ENCODE measurements at places on chromosomes 11 and 22.

GRCh38 chr11:57349491-57350274 lies 11.5 kb downstream of the P2RX3 start:
- no peak for DNase-seq

GRCh38 chr11:70871881-70872280 lies 380.5 kb downstream of the SHANK2 start:
- no peak for DNase-seq

- no peak for DNase-seq
Observed at GRCh38 chr11:93654226-93654625, 7.3 kb upstream of the CEP295 start.

- DNase-seq, result no peak
Observed at GRCh38 chr11:40268551-40268950, 1190.9 kb downstream of the LRRC4C start.

DNA sequence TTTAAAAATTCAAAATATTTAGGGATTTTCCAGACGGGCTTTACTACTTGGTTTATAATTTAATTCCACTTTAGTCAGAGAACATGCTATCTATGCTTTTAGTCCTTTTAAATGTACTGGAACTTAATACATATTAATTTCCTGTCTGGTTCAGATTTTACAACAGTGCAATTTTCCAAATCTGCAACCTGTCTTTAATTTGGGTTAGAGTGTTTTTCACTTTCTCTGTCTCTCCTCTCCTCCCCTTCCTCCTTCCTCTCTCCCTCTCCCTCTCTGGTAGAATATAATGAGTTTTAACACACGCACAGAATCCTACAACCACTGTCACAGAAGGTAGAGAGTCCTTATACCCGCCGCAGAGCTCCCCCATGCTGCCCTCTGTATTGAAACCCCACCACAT lies 950.7 kb downstream of the BRD1 start:
- DNase-seq, result no peak

DNA sequence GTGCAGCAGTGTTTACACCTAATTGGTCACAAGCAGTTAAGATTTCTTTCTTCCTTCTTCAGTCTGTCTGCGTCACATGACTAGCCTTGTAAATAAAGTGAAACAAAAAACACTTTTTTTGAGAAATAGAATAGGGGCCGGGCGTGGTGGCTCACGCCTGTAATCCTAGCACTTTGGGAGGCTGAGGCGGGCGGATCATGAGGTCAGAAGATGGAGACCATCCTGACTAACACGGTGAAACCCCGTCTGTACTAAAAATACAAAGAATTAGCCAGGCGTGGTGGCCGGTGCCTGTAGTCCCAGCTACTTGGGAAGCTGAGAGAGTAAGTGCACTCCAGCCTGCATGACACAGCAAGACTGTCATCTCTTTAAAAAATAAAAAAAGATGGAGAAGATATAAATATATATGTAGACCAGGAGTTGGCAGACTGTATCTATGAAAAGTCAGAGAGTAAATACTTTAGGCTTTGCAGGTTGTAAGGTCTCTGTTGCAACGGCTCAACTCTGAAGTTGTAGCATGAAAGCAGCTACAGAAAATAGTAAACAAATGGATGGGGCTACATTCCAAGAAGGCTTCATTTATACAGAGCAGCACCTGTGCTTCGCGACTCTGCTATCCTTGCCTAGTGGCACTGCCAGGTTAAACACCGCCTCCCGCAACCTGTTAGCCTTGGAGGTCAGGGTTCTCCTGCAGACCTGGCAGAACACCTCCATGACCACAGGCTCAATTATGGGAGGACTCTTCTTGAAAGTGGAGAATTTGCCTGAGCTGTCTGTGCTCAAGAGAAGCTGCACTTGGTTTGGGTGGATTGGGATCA lies 55.9 kb downstream of the PPP6R2 start:
- DNase-seq, result no peak

- no peak for DNase-seq
Observed at GRCh38 chr22:26527574-26528465, 15.5 kb upstream of the TFIP11 start.

DNA sequence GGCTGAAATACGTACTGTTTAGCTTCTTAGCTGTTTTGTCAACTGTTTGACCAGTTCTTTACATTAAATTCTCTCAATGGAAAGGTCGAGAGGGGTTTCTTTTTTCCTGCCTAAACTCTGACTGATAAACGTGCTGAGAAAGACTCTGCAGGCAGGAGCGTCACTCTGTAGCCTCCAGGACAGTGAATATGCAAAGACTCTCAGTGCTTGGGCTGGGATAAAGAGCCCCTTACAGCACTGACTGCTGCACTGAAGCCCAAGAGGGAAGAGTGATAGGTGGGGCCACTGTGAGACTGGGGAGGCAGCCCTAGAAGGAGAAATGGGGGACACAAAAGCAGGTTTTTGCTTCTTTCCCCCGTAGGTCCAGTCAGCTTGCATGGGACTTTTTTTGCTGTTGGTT lies 213.5 kb downstream of the TENM4 start:
- no peak for DNase-seq

DNA sequence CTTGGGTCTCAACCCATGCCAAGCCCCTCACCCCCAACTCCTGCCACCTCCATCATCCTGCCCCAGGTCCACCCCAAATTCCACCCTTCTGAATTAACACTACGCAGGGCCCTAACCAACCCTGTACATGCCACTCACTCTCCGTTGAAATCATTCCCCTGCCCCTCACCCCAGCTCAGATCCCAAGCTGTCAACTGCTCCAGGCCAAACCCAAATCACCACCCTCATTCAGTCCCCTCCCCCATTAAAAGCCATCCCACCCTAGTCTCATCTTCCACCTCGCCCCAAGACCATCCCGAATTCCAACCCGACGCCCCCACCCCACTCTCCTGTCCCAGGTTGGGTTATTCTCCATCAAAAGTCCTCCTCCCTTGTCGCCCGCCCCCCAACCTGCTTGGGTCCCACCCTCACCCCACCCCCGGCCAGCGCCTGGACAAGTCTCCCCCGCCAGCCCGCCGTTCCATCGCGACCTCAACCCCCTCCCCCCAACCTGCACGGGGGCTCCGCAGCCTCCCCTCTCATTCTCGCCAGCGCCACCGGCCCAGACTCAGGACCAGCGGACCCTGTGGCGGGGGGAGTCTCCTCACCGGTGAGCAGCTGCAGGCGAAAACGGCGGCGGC lies 466 bp downstream of the FAM168A start:
- DNase-seq, result no peak

GRCh38 chr22:35703861-35704584 lies 13.6 kb upstream of the APOL5 start:
- no peak for DNase-seq

GRCh38 chr11:72771507-72771906 lies 19.3 kb upstream of the ARAP1 start:
- no peak for DNase-seq

DNA sequence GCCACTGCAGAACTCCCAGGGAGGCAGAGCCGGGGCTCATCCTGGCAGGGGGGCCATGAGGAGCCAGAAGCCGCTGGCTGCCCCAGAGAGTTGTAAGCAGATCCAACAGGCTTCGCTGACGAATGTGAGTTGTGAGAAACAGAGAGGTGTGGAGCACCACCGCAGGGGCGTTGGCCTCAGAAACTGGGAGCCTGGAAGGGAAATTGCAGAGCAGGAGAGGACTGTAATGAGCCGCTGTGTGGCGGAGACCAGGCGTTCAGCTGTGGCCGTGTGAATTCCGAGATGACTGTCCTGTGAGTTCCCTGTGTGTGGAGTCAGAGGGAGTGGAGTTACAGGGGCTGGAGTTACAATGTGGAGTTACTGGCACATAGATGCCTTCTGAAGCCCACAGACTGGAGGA lies 27.7 kb upstream of the ETS1 start:
- no peak for DNase-seq

DNA sequence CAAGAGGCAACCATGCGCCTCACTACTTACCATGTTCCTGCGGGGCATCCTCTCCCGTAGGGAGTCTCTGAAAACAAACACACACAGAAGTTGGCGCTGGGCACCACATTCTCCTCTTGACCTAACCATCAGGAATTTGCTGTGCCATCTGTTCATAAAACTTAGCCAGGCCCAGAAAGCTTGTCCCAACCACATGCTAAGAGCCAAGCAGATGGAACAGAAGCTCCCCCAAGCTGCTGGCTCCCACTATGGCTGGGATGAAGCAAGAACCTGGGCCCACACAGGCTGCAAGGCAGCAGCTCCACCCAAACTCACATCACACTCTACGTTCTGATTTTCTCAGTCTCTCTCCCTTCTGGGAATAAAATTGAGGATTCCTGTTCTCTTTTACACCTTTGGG lies 17.4 kb downstream of the HPS4 start:
- DNase-seq, result no peak

DNA sequence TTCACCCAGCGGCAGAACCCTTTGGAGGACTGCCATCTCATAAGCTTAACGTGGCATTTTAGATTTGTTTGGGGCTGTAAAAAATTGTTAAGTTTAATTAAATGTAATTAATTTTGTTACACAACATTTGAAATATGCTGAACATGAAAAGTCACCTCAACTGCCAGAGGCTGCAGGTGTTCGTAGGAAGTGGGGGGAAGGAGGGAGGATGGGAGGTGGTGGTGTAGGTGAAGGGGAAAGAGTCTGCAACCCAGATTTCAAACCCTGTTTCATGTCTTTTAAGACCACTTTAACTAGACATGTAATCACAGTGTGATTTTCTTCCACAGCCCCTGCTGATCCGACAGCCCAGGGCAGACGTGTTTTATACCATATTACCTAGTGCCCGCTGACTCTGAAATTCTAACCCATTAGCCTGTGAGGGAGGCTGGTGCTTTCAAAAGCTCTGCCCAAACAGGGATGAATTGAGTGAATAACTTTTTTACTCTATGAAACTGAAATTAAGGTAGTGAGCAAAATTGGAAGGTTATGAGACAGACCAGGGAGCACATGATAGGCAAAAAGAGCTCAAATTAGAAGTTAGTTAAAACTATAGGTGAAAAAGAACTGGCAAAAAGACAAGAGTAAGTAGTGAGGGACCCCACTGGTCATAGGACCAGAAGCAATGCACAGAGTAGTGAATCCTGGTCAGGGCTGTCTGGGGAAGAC lies 279.8 kb downstream of the DDX10 start:
- no peak for DNase-seq

DNA sequence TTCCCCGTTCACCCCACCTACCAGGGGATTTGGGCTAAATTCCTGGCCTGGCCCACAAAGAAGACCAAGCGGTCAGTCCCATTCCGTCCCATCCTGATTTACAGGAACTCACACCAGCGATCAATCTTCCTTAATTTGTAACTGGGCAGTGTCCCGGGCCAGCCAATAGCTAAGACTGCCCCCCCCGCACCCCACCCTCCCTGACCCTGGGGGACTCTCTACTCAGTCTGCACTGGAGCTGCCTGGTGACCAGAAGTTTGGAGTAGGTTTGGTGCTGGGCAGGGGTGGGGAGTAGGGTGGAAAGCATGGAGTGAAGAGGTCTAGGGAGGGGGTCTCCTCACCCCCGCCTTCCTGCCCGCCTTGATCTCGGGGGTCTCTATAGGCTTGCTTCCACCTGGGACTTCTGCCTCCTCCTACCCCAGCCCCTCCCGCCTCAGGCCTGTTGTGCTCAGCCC lies at the start of gene SERPING1:
Gene SERPING1, plus strand, starts transcription at position 225 of the 455 bp plus-strand sequence. CDS start 586 bp downstream, outside the sequence.
- DNase-seq, result no peak

DNA sequence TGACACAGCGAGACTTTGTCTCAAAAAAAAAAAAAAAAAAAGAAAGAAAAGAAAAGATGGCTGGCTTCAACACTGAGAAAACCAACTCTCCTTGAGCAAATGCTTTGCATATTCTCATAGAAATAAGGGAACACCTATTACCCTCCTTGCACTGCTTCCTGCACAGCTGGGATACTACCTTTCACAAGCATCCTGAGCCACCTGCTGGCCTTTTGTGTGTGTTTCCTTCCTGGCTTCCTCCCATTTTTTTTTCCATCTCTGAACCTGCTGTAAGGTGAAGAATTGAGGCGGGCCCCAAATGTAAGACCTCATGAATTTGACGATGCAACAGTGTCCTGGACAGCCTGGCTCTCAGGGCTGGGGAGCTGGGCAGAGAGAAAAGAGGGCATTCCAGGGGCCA lies 1.9 kb upstream of the RFPL3 start:
- DNase-seq, result no peak

DNA sequence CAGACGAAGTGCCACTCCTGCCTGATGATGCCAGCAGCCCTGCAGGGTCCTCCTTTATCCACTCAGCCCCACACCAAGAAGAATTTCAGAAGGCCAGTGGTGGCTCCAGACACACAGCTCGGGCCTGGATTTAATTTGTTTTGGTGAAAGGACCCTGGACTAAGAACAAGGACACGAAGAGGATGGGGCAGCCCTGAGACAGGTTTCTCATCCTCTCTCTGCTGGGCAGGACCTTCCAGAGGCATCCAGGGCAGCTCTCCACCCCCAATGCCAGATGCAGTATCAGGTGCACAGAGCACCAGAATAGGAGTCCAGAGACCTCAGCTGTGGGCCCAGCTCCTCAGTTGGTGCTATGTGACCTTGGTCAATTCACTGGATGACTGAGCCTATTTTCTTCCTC lies 72.0 kb downstream of the TRIM29 start:
- DNase-seq, result no peak

DNA sequence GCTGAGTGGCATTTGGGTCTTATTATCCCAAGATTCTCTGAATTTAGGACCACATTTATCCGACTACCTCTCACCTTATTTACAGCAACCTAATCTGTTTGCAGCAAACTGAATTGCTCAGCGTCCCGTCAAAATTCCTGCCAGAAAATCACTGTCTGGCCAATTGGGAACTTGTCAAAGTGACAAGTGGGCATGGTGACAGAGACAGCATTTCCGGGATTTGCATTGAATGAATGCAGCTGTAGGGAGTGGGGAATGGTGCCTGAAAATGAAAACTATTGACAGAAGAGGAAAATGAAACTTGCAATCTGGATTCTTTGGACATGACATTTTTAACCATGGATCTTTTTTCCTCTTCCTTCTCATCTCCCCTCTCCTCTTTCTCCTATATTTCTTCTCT lies 113.8 kb downstream of the NELL1 start:
- DNase-seq, result no peak

DNA sequence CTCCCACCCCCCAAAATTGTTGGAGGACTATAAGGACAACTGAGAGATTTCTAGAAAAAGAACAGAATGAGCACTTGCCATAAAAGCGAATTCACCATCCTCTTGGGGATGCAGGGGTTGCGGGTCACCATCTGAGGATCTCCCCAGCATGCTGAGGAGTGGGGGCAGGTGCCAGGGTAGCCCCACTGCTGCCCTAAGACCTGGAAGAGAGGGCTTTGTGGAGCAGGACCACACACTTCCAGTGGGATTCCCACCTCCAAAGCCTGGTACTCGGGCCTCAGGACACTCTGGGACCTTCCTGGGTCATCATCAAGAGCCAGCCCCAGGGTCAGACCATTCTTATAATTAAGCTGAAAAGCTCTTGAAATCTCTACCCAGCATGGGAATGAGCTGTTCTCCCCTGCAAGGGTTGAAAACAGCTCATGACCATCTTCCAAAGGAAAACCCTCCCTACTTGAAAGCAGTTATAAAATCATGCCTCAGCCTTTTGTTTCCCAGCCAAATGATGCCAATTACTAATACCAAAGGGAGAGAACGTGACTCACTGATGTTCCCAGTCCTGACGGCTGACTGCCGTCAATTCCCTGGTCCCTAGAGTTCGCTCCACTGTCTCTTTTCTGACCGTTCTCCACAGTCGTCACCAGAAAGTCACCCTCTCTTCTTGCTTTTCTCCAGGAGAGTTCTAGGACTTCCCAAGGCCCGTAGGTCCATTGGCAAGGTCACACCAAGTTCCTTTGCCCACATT lies 76.8 kb upstream of the CREB3L1 start:
- DNase-seq, result no peak
